Daoy (cell line): ENCODE measurements at places on chromosomes 3 and 15. TPM values are rescaled to one million over a fixed set of nuclear protein-coding genes. Genes with fewer than 3 reads are reported as not detected.
A peak's percentile ranks its signal among the peaks of the same experiment; 100 is the strongest.

DNA sequence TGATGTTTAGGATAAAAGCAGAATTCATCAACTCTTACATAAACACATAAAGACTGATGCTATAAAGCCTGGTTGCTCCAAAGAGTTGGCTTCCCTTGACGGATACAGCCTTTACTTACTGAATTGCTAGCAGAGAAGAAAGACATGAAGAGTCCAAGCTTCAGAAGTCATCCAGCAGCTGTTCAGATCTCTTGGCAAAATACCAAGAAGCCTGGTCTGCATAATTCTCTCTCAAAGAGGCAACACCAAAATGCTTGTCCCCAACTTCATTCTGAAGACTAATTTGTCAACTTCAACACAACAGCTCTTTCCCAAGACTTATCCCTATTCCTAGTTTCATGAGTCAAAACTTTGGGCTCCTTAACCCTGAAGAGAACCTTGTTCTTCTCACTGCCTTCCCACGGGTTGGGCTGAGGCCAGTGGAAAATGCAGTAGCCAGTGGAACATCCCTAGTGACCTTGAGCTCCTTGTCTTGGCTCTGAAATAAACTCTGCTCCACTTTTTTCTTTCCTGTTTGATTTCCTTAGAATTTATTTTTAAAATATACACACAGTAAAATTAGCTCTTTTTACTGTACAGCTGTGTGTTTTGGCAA lies 119.2 kb upstream of the THBS1 start:
- DNase-seq = no peak

TUSC7 gene
- total RNA-seq = not detected in 2 replicates

- no peak for DNase-seq
Measured at GRCh38 chr15:49370782-49371181, 52.3 kb upstream of the FGF7 start.

- DNase-seq = no peak
Measured at GRCh38 chr3:42914771-42915515, 9.0 kb downstream of the ZNF662 start.

SPTBN5 gene
- total RNA-seq = 1.1 and 3.8 TPM in 2 replicates

RTP4 gene
- total RNA-seq = 2.0 and 5.2 TPM in 2 replicates

GRCh38 chr3:128709506-128710210 lies 16.3 kb upstream of the RAB7A start:
- no peak for DNase-seq

DNA sequence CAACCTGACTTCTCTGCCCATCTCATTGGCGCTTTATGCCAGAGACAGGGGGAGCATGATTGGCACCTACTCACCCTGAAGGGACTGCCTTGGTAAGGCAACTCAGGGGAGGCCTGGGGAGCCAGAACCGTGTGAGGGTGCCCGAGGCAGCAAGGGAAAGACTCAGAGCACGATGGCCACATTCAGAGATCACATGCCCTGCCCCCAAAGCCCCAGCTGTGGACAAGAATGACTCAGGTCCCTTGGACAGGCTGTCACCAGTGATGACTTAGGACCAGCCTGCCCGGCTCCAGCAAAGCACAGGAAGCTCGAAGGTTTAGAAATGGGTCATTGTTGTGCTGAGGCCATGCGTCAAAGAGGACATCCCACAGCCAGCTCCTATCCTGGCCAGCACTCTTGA lies 49.1 kb upstream of the LIMD1 start:
- no peak for DNase-seq

DNA sequence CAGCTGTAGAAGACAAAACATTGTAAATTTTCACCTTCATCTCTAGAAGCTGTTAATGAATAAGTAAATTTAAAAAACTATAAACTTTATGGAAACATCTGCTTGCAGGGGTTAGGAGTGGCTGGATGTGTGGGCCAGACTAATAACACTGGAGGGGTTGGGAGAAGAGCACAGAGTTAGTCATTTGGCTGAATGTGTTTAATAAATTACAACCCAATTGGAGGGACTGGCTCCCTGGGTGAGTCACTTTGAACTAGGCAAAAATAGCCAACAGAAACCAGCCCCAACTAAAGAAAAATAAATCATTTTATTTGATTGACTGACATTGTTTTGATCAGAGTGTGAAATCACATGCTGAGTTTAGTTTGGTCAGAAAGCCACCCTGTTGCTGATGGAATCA lies 21.8 kb downstream of the DGKG start:
- DNase-seq = peak; percentile 30

GRCh38 chr3:194945508-194945907 lies 259.8 kb downstream of the FAM43A start:
- DNase-seq = no peak

GRCh38 chr3:150371741-150372254 lies 36.3 kb upstream of the TSC22D2 start:
- peak; percentile 97 for DNase-seq

HYAL1 gene
- total RNA-seq = 0.06 TPM in 1 of 2 replicates, not detected in the other

TM4SF18 gene
- total RNA-seq = 0.23 TPM in 1 of 2 replicates, not detected in the other

CAPN3 gene
- total RNA-seq = 0.06 TPM in 1 of 2 replicates, not detected in the other

DNA sequence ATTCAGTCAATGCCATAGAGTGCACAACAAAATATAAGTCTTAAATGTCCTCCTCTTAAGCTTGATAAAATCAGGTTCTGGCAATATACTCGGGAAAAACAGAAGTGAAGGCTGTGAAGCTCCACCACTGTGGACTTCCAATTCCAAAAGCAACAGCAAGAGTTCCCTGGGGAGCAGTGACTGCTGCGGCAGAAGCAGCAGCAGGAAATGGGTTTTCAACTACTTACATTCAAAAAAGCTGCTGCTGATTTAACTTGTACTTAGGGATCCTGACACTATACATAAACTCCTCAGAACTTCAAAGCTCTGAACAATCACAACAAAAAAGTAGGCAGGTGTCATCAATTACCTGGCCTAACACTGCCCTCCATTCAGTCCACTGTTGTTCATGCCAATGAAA lies 4.7 kb downstream of the CEP152 start:
- peak; percentile 16 for DNase-seq
